Activated T-helper 2 cell treated with anti-CD3 and anti-CD28 coated beads, Interferon-gamma antibody, Interleukin-2, Interleukin-4, amounts not matched to agents 10 μg/mL and 5 μg/mL and 100 μg/mL, durations not matched to agents 14 hours and 24 hours and 36 hours (primary cell): ENCODE measurements at places on chromosomes 12 and 14.

DNA sequence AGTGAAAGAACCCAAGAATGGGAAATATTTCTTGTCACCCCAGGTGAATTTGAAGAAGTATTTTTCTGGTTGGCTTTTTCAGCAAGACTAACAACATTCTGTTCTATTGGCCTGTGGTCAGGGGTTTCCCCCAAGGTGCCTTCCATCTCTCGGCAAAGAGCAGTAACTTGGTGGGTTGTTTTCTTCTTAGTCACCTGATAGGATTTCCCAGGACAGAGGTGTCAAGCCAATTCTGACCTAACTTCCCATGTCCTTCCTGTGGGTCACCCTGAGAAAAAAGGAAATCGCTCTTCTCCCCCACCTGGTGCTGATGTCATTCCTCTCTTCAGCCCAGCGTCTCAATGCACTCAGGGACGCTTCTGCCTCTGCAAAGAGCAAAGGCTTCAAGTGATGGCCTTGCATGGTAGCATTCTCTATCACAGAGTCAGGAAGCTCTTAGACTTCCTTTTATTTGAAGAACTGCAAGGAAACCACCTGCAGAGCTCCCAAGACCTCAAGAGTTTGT lies 16.1 kb upstream of the IFNG start:
- DNase-seq = peak; percentile 34

DNA sequence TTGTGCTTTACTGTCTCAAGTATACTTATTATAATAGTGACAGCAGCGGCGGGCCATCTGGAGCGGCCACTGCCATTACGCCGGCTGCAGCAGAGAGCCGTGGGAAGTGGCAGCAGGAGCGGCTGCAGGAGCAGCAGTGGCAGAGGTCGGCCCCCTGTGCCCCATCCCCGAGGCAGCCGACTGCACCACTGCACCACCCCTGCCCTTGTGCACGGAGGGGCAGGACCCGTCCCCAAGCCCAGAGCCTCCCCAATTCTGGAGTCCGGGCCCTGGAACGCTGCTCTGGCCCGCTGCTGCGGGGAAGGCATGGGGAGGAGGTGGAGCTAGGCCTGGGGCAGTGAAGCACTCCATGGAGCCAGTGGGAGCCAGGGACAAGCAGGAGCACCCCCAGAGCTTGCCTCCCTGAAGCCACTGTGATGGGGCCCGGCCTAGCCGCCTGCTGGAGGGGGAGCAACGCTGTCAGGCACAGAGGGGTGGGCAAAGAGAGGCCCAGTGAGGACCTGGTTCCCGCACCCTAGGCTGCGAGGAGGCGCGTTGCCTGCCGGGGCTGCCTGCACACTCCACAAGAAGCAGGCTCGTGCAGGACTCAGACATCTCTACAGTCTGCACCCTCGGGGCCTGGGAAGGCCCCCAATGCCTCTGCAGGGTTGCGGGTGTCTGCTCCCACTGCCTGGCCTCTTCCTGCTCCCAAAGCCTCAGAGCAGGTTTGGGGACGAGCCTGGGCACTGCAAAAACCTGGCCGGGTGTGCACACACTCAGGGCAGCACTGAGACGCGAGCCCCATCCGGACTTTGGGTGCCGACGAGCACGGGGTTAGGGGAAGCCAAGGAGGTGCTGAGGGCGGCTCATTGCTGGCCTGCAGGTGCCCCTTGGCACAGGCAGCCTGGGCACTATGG lies 74.2 kb upstream of the RASSF8 start:
- DNase-seq = no peak

GRCh38 chr14:100078997-100079725 lies 13.9 kb downstream of the EVL start:
- DNase-seq = peak; percentile 85

DNA sequence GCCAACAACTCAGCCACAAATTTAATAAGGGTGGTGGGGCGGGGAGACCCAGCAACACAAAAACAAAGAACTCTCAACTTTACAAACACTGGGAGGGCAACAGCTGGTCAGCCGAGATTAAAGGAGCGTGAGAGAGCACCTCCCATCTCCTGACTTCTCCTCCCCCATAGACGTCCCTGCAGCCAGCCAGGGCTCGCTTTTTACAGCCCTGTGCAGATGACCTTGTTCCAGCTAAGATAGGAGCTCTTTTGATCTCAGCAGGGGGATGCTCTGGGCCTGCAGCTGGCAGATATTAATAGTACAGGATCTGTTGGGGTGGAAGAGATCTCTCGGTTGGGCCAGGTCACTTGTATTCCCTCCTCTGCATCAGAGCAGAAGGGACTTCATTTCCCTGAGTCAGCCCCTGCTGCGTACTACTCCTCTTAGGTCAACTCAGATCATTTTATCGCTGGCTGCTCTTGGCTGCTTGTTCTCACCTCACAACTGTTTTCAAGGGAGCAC lies 475.8 kb downstream of the RAD51B start:
- no peak for DNase-seq

GRCh38 chr12:129641926-129642325 lies 261.9 kb downstream of the TMEM132D start:
- DNase-seq = no peak

DNA sequence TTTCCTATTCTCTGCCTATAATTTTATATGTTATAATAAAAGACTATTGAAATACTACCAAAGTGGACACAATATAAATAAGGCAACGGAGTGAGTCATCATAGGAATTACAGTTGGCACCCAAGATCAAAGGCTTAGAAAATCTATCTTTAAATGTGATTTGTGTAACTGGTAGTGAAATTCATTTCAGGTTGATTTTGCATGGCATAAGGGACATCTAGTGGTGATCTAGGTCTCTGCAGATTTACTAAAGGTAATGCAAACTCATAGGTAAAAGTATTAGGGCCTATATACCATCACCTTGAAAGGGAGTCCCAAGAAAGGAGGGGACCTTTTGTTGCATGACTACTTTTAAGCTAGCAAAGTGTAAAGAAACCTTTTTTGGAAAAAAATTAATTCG lies 527.2 kb downstream of the NRXN3 start:
- no peak for DNase-seq

GRCh38 chr12:52081263-52081733 lies 1.8 kb downstream of the SMIM41 start:
- DNase-seq = no peak
